NCI-H460 (cell line): ENCODE measurements at places on chromosomes 7 and 10.

- DNase-seq: no peak
Measured at GRCh38 chr10:13072339-13072738, 27.6 kb upstream of the OPTN start.

- DNase-seq: no peak
Measured at GRCh38 chr7:95758187-95758586, 14.2 kb upstream of the DYNC1I1 start.

- no peak for DNase-seq
Measured at GRCh38 chr10:8214587-8214986, 160.1 kb downstream of the GATA3 start.

DNA sequence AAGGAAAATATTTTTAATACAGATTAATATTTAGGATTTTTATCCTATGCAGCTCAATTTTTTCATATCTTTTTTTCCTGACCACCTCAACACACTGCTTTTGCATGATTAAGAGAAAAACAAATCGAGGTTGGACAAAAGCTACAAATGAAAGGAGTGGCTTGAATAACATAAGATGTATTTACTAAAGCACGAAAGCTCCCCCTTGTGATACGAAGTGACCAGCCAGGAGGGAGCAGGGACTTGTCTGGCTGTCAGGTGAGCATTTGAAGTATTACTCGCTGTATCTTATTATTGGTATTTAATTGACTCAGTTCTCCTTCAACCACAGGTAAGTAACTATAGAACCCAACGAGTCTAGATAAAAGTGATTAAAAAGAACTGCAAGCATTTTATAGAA, 265.2 kb upstream of the PHF14 start:
- DNase-seq: peak; percentile 31

- DNase-seq: no peak
Measured at GRCh38 chr7:86558680-86559501, 84.8 kb upstream of the GRM3 start.

DNA sequence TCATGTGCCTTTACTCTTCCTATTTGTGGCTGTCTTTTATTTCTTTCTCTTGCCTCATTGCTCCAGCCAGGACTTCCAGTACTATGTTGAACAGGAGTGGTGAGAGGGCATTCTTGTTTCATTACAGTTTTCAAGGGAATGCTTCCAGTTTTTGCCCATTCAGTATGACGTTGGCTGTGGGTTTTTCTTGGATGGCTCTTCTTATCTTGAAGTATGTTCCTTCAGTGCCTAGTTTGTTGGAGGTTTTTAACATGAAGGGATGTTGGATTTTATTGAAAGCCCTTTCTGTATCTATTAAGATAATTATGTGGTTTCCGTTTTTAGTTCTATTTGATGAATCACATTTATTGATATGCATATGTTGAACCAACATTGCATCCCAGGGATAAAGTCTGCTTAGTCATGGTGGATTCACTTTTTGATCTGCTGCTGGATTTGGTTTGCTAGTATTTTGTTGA, 96.8 kb downstream of the GLCCI1 start:
- DNase-seq: no peak

DNA sequence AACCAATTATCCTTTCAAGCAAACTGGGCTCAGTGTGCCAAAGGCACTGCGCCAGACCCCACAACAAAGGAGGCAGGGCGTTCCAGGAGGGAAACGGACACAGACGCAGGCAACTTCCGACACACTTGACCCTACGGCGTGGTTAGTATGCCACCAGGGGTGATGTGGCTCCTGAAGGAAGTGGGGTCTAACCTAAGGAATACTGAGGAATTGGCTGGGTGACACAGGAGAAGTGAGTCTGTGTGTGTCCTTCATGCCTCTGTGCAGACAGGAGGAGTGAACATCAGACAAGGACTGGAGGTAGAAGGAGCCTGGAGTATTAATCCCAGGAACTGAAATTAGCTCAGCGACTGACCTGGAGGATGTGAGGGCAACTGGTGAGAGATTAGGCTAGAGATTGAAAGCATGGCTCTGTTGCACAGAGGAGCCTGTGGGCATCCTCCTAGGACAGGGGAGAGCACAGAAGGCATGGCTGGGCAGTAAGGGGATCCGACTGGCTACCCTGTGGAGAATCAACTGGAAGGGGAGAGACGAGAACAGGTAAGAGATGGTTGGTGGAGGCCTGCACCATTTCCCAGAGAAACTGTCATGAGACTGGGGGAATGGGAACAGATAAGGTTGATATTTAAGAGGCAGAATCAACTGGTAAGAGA, 27.8 kb downstream of the GSDME start:
- no peak for DNase-seq

- DNase-seq: no peak
Measured at GRCh38 chr10:57992321-57993077, 275.2 kb downstream of the IPMK start.

DNA sequence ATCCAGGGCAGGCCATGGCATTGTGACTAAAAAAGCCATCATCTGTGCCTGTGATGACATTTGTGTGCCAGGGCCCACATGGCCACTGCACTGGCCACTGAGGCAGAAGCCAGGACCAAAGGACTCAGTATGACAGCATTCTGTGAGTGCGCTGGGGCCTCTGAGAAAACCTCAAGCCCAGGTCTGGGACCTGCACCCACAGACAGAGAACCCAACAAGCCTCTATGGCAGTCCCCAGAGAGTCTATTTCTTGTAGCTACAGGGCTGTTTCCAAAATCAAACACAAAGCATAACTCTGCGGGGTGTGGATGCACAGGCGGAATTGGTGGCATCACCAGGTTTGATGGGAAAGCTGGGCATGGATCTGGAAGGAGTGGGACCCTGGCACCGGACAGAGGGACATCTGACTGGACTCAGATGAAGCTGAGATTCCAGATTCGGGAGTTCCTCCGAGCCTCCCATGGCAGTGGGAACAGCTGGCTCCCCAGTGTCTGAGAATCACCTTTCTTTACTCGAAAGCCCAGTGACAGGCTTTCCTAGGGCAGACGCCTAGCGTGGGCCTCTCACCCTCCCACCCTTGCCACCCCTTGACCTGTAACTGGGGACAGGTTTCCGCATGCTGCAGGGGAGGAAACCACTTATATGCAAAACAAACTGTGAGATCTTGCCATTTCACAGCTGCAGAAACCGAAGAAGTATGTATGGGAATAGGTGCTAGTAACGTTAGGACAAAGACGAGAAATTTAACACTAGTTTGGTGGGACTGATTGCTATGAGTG, 70.6 kb upstream of the RHEB start:
- DNase-seq: no peak

- DNase-seq: no peak
Measured at GRCh38 chr7:99035723-99036545, 108.0 kb downstream of the SMURF1 start.

- DNase-seq: no peak
Measured at GRCh38 chr10:48697821-48698764, 13.4 kb downstream of the WDFY4 start.

DNA sequence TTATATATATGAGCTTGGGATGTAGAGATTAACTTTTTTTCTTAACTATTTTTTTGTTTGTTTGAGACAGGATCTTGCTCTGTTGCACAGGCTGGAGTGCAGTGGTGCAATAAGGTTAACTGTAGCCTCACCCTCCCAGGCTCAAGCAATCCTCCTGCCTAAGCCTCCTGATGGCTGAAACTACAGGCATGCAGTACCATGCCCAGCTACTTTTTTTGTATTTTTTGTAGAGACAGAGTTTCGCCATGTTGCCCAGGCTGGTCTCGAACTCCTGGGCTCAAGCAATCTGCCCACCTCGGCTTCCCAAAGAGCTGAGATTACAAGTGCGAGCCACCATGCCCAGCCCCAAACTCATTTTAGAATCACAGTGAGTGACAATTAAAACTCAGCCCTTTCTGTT, 105.2 kb downstream of the CUBN start:
- no peak for DNase-seq

DNA sequence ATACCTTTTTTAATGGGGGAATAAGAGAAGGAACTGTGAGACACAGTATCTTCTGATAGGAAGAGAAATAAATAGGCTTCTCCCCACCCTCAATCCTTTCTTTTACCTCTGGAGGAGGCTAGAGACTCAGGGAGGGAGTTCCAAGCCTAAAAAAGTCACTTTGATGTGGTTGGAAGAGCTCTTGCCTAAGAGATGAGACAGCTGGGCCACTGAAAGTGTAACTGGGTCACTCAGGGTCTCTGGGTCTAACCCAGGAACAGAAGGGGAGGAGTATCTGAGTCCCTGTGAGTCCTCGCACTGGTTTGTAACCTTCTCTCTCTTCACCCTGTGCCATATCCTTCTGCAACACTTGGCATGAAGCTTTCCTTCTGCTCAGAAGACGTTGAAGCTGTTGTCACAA, 222.9 kb upstream of the AGK start:
- no peak for DNase-seq

DNA sequence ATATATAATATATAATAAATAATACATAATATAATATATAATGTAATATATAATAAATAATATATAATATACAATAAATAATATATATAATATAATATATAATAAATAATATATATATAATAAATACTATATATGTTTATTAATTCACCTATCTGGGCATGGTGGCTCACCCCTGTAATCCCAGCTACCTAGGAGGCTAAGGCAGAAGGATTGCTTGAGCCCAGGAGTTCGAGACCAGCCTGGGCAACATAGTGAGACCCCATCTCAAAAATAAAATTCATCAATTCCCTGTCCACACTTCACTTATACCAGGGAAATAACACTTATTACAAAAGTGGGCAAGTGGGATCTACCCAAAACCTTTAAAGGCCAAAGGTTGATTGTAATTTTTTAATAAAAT, 281.1 kb downstream of the PRPF18 start:
- no peak for DNase-seq

DNA sequence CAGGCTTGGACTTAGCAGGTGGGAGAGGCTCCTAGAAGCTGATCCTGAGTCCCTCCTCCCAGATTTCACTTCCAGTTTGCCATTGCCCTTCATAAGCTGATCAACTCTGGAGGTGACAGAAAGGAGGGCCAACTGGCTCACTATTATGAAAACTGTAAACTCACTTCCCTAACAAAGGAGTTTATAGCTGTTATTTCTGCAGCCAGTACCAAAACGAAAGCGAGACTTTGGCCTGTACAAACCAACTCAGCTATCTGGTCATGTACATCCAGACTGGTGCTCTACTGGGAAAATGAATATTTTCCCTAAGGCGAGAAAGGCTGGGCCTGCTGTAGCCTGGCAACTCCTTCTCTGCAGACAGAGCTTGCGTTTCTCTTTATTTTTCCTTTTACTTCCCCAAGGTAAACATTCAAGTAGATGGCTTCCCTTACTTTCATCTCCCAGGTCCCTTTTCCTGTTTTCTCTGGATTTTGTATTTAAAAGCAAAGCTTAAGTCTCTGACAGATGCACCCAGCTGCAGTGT, 54.7 kb downstream of the GALNT17 start:
- no peak for DNase-seq

- no peak for DNase-seq
Measured at GRCh38 chr10:107767185-107767584, 602.7 kb upstream of the SORCS1 start.

- DNase-seq: no peak
Measured at GRCh38 chr10:103651333-103651732, 157.8 kb downstream of the NEURL1 start.

DNA sequence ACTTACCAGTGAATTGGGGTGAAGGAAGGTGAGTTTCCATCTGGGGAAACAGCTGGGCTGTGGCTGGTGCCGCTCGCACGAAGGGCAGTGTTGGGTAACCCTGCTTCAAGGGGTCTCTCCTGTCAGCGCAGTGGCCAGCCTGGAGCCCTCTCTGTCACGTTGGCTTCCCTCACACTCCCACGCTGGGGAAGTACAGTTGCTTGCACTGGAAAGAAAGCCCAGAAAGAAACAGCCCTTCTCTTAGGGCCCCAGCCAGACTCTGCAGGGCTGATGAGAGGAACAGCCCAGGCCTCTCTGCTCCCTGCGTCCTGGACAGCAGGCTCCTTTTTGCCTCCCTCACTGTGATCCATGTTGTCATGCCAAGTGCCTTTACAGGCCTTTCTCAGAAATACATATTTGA, 40.3 kb upstream of the TRIM8 start:
- DNase-seq: no peak

GRCh38 chr10:43945094-43945730, 296.5 kb upstream of the ZNF32 start:
- DNase-seq: no peak

DNA sequence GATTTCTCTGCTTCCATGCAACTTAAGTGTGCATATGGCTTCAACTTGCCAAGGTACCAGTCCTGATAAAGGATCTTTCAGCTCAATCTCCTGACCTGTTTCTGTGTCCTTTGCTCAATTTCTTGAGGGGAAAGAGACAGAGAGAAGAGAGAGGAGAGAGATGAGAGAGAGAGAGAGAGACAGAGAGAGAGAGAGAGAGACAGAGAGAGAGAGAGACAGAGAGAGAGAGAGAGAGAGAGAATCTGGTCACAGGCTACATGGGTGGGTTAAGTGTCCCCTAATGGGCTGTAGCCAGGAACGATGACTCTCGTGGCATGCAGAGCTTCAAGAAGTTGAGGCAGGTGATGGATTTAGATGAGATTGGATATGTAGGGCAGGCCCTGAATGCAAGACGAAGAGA, 335.2 kb upstream of the PRKCQ start:
- no peak for DNase-seq

DNA sequence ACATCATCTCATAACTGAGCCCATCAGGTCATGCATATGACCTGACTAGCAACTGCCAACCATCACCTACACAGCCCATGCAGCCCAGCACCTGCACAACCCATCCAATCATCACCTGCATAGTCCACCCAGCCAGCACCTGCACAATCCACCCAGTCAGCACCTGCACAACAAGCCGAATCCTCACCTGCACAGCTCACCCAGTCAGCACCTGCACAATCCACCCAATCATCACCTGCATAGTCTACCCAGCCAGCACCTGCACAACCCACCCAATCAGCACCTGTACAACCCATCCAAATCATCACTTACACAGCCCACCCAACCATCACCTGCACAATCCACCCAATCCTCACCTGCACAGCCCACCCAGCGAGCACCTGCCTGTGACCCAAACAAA, 33.4 kb upstream of the WDFY4 start:
- no peak for DNase-seq

- peak; percentile 38 for DNase-seq
Measured at GRCh38 chr10:63720072-63720537, 198.9 kb downstream of the REEP3 start.

- DNase-seq: no peak
Measured at GRCh38 chr10:4450981-4451908, 374.8 kb upstream of the AKR1E2 start.

- no peak for DNase-seq
Measured at GRCh38 chr10:71264345-71265200, 52.2 kb downstream of the UNC5B start.

GRCh38 chr7:50400114-50400513, 50.0 kb downstream of the FIGNL1 start:
- no peak for DNase-seq

- no peak for DNase-seq
Measured at GRCh38 chr10:24307696-24308485, 99.0 kb downstream of the KIAA1217 start.

GRCh38 chr7:69819333-69819705, 221.0 kb downstream of the AUTS2 start:
- DNase-seq: no peak

- no peak for DNase-seq
Measured at GRCh38 chr10:95569368-95569767, 8.2 kb upstream of the SORBS1 start.

GRCh38 chr7:84610390-84610789, 415.8 kb upstream of the SEMA3A start:
- no peak for DNase-seq
